Activated CD4-positive, alpha-beta T cell treated with anti-CD3 and anti-CD28 coated beads, Interleukin-2, amount 50 U/mL, for 1 hour (primary cell): ENCODE measurements at places on chromosomes 2 and 18.

DNA sequence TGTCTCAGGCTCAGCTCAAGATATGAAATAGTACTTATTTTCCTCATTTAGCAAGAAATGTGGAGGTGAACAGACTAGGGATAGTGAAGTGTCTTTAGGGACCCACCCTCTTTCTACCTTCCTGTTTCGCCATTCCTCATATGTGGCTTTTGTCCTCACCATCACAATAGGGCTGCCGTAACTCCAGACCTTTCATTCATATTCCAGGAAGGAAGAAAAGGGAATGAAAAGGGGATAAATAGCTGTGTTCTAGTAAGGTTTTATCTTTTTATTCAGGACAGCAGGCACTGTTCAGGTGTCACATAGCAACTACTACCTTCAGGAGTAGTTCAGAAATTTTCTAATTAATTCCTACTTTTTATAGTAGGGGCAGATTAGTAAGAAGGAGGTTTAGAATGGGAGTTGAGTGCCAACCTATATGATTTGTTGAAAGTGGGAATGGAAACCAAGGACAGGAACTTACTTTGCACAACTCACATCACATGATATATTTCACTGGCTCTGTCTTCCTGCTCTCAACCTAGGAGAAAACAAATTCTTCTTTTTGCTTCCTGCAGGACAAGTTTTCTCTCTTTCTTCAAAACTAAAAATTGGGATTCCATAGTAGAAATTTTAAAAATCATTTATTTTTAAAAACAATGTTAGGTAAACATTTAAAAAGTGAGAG lies 36.0 kb upstream of the HDAC4 start:
- DNase-seq, result no peak

- no peak for DNase-seq
These were observed 708.6 kb downstream of the CCDC85A start for GRCh38 chr2:56892382-56892781.

DNA sequence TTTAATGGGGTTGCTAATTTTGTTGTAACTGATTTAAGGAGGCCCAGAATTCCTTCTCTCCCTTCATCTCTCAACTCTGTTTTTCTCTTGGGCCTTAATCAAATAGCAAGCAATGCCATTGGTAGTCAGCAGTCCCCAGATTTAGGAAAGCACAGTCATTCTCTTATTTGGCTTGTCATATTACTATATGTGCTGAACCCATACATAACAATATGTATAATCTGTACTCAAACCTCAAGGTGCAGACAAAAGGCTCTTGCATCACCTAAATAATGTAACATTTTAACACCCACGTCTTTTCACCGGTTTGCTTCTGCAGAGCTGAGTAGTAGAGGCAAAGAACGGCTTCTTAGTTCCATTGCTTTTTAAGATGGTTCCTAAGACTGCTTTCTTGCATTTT lies 33.4 kb downstream of the METTL8 start:
- no peak for DNase-seq

DNA sequence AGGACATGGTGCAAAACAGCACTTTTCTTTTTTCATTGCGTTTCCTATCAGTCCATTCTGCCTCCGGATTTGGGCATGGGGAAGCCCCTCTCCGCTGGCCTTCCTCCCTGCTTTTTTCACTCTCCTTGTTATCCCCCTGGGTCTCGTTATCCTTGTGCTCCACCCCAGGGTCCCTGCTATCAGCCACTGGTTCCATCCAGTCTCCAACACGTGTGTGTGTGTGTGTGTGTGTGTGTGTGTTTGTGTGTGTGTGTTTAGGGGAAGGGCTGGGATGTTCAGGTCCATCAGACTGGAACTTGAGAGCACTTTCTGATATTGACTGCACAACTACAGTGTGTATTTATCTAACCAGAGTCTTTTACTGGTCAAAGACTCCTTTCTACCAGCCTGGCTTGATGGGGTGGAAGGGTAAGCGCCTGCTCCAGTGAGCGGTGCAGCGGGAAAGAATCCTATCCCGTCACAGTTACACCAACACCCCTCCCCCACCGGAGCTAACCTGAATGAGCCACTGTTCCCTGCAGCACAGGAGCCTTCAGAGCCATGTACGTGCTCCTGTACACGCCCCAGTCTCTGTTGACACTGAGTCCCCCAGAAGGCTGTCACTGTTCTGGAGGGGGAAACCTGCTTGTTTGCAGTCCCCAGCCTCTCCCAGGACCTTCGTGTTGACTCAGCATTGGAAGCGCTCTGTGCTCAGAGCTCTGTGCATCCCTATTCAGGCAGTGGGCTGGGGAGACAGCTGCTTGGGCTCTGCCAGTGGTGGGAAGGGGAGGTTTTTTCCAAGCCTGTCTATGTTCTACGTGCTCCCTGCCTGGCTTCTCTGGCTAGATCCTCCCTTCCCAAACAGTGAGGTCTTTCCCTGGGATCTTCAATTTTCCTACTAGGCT lies 4.6 kb downstream of the INHA start:
- no peak for DNase-seq

- no peak for DNase-seq
These were observed 79.8 kb upstream of the NOSTRIN start for GRCh38 chr2:168722592-168722991.

DNA sequence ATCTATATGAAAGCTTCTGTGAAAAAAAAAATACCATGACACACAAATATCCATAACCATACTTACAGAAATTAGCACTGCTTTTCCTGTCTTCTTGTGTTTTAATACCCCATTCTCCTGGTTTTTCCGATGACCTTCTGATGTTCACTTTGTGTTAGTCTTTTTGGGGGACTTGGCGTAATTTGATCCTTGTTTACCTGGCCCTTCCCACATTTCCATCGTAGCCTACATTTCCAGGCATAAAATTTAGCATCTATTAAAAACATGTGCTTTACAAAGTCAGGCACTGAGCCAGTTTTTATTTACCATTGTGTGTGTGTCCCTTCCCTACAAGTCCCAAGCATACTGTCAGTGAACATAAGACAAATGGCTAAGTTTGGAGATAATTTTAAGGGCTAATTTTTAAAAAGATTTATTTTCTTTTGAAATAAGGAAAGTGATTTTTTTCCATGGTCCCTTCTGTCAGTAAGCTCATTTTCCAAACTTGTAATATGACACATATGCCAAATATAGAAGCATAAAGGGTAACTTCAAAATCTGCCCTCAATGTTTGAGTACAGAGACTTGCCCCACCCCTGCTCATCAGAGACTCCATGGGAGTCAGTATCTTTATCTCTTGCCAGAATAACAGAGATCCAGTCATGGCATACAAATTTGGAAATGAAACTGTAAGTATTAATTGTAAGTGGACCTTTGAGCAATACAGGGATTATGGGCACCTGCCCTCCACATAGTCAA lies 27.3 kb downstream of the SESTD1 start:
- DNase-seq, result no peak

DNA sequence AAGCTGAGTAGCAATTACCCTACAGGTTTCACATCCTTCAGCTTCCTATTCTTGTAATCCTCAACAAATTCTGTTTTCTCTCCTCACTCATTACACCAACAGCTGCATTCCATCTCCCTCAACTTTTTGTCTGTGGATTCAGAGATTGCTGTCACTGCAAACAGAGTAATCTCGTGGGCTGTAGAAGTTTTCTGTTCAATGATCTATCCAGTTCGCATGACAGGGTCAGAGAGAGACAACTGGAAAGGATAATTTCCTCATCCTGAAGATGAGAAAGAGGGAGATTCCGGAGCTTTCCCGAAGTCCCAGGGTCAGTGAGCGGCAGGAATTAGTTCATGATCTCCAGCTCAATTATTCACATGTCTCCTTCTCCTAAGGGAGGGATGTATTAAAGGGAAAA lies 75.7 kb downstream of the MYO5B start:
- DNase-seq, result no peak

- no peak for DNase-seq
These were observed 1008.5 kb upstream of the FANCL start for GRCh38 chr2:59249441-59250306.

GRCh38 chr2:119260646-119261492 lies 37.2 kb downstream of the STEAP3 start:
- no peak for DNase-seq

DNA sequence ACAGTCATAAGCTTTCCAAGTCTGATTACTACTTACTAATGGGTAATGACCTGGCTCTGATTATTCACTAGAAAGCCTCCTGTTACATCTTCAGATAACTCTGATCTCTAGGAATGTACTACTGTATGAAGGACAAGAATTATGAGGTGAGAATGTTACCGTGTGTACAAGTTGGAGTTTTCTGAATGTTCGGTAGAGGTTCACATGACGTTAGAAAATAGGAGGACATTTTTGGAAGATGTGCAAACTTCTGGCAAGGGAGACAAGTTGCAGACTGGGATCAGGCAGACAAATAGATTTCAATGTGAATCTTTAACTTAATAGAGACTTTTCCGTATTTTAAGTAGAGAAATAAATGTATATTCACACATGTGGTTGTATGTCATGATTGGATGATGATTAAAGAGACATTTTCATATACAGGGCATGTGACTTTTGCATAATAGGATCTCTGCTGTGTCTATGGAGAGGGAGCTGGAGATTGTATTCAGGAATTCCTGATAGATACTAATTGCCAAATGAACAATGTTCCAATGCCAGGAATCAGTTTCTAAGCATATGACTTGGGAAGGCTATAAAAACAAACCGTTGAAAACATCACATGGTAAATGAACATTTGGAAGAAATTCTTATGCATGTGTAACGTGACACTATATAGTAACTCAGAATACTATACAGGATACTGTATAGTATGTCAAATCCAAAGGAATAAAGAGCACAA lies 1695.8 kb upstream of the PIK3C3 start:
- no peak for DNase-seq

DNA sequence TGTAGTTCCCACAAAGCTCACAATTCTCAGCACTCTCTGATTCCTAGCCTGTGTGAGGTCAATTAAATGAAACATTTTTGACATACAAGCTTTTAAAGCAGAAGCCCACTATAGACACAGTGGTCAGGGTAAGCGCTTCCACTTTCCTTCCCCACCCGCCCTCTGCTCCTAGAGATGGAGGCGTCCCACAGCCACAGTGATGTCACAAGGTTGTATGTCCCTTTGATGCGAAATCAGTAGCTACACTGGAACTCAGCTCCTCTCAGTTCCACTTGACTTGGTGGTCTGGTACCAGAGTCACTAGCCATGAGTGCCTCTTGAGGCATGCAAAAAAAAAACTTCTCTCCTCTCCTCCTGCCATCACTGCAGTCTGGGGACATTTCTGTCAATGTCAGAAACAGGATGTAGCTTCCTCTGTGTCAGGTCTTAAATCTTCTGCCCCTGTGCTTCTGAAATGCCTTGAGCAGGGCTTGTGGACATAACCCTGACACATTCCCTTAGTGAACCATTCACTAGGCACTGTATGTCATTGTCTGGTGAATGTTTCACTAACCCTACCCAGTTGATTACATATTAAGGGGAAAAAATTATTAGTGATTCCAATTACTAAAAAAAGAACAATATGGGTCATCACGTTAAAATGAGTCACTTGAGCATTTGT lies 7.8 kb downstream of the SULT1C4 start:
- no peak for DNase-seq

DNA sequence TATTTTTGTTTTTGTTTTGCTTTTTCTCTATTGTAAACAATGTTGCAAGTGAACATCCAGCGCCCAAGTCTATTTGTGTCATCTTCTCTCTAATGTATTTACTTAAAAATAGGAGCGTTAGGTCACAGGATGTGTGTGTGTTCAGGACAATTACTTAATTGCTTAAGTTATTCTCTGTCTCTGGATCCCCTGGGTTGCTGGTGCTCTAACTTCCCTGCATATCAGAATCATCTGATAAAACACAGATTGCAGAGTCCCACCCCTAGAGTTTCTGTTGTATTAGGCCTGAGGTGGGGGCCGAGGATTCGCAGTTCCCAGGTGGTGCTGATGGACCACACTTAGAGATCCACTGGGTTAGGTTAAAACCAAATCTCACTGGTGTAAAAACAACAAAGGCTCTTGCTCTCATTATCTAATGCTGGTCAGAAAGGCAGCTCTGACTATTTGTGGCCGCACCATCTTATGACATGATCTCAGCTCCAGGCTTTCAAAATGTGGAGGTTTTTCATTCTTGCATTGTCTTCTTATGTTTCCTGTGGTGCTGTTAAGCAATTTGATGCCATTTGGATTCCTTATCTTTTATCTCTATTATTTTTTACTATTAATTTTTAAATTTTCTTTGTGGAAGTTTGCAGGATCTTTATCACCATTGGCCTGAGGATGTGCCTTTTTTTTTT lies 87.7 kb downstream of the CLIP4 start:
- DNase-seq, result no peak

GRCh38 chr2:2890246-2890645 lies 487.4 kb downstream of the EIPR1 start:
- DNase-seq, result no peak

DNA sequence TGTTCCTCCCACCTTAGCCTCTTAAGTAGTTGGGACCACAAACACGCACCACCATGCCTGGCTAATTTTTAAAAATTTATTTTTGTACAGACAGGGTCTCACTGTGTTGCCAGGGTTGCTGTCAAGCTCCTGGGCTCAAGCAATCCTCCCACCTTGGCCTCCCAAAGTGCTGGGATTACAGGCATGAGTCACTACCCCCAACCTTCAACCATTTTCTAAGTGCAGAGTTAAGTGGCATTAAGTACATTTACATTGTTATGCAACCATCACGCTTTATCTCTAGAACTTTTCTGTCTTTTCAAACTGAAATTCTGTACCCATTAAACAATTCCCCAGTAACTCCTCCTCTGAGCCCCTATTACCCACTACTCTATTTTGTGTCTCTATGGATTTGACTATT lies 45.9 kb upstream of the AFF3 start:
- DNase-seq, result no peak

DNA sequence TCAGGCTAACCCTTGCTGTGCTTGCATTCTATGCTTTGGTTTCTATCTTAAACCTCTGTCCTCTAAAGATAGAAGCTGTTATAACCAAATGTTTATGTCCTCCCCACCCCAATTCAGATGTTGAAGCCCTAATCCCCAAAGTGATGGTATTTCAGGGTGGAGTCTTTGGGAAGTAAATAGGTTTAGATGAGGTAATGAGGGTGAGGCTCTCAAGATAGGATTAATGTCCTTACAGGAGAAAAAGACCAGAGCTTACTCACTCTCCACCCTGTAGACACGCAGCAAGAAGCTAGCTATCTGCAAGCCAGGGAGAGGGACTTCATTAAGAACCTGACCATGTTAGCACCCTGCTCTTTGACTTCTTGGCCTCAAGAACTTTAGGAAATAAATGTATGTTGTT lies 362.5 kb downstream of the ERBB4 start:
- DNase-seq, result no peak

DNA sequence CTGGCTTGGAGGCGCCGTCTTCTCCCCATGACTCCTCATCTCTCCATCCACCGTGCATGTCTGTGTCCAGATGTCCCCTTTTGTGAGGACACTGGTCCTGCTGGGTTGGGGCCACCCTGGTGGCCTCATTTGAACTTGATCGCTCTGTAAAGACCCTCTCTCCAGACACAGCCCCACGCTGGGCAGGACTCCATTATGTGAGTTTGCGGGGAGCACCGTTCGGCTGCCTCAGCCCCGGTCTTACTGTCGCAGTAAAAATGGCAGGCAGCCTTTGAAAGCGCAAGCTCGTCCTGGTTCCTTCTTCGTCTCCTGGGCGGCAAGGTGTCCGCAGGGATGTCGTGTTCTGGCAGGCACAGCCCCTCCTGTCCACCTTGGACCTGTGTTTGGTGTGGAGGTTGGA lies 17.7 kb downstream of the NFATC1 start:
- no peak for DNase-seq
